Transverse colon (tissue), 4 donors: ENCODE measurements at places on chromosomes 3 and 15. TPM values are rescaled to one million over a fixed set of nuclear protein-coding genes. Genes with fewer than 3 reads are reported as not detected.

CRABP1 gene
- 2.7 TPM for total RNA-seq

GPR156 gene
- total RNA-seq: not detected

COL7A1 gene
- 17.7 TPM for total RNA-seq

PLA2G4E gene
- 0.32 TPM for total RNA-seq

ARHGEF26 gene
- total RNA-seq: 8.6 TPM

SLC22A14 gene
- total RNA-seq: not detected

ZBED2 gene
- not detected for total RNA-seq

ALDH1A3 gene
- 17.6 TPM for total RNA-seq

EFCC1 gene
- total RNA-seq: 0.75 TPM

FGF12 gene
- total RNA-seq: not detected

PLA2G4F gene
- 25.1 TPM for total RNA-seq

GAP43 gene
- total RNA-seq: 3.5 TPM

TGM4 gene
- not detected for total RNA-seq

DUOXA1 gene
- total RNA-seq: not detected

SEMA3G gene
- 1.2 TPM for total RNA-seq
